ENCODE measurements at places on chromosomes 11 and 22.

DNA sequence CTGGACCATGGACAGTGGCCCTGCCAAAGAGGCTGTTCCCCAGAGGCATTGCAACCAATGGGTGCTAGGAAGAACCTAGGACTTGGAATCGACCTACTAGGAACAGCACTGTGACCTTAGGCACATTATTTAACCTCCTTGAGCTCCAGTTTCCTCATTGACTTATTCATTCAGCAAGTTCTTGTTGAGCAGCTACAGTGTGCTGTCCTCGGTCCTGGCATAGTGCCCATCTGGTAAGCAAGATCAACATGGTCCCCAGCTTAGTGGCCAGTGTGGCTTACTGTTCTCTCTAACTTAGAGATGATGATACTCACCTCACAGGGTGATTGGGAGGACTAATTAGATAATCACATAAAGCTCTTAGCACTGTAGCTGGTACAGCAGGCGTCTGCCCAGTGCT lies 8.2 kb downstream of the ABCG4 start:
- no peak for DNase-seq

DNA sequence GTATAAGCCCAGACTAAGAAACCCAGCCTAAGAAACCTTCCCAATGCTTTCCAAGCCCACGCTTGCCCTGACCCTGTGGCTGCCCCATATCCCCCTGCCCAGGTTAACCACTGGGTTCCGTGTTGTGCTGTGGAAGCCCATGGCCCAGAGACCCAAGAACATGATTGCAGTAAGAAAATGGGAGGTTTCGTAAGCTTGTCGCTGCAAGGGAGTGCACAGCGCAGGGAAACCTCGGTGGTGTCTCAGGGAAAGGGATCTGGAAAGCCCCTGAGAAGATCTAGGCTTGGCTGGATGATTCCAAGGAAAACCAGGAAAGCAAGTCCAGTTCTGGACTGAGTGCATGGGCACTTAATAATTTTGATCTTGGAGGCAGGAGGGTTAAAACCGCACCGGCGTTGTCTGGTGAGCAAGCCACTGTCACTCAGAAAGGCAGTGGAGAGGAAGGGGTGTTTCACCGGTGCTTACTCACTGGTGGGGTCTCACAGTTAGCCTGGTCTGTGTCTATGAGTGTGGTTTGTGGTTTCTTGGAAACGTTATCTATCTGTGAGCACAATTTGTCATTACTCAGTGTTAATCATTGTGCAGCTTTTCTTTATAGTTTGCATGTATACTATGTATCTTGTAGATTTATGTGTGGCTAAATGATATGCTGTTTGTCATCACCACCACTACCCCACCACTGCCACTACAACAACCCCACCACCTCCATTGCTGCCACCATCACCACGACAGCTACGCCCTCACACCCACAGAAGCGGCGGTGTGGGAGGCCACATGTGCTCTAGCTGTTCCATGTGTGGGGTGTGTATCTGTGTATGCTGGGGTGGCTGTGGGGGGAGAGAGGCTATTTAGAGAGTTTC lies 53.3 kb upstream of the PRDM11 start:
- peak; percentile 49 for DNase-seq

DNA sequence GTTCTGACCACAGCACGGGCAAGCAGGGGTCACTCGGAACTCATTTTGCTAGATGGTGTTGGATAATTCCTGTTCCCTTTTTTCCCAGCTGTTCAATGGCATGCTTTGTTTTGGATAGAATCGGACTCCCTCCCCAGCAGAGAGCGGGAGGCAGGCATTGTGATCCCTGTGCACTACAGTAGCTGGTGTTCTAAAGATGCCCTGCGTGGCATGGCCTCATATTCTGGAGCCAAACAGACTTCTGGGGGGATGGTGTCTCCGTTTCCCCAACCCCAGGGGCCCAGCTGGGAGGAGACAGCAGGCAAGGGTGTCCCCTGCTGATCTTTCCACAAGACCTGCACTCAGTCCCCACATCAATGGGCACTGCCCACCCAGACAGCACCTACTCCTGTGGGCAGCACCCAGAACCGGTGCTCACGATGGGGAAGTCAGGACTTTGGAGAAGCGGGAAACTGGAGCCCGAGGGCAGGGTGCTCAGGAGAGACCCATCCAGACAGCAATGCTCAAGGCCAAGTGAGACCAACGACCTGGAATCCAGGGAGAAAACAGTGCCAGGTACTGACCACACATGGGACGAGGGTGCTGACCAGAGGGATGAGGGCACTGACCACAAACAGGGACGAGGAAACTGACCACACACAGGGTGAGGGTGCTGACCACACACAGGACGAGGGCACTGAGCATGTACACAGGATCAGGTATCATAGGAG lies 934.9 kb downstream of the BRD1 start:
- no peak for DNase-seq

- peak; percentile 56 for DNase-seq
Measured at GRCh38 chr11:74024261-74025029, 15.6 kb upstream of the UCP3 start.

DNA sequence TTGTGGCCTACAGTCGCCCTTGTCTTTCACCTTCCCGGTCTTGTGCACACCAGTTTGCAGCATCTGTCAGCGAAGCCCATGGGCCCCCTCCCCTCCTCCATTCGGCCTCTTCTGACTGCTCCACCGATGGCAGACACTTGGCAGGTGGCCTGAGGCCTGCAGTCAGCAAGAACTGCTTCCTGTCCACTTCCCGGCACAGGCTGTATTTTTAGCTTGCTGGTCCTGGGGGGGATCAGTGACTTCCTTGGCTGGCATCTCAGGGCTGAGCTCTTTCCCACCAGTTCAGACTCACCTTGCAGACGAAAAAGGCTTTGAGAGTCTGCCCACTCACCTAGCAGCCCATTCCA lies 106.4 kb downstream of the SYN3 start:
- DNase-seq: no peak

GRCh38 chr11:118488480-118489109 lies 38.7 kb upstream of the TTC36 start:
- peak; percentile 80 for DNase-seq

GRCh38 chr22:23553438-23553837 lies 26.7 kb downstream of the IGLL1 start:
- DNase-seq: no peak

- no peak for DNase-seq
Measured at GRCh38 chr11:18700872-18701271, 2.3 kb downstream of the TMEM86A start.

- no peak for DNase-seq
Measured at GRCh38 chr11:134679592-134679991, 267.6 kb upstream of the B3GAT1 start.

DNA sequence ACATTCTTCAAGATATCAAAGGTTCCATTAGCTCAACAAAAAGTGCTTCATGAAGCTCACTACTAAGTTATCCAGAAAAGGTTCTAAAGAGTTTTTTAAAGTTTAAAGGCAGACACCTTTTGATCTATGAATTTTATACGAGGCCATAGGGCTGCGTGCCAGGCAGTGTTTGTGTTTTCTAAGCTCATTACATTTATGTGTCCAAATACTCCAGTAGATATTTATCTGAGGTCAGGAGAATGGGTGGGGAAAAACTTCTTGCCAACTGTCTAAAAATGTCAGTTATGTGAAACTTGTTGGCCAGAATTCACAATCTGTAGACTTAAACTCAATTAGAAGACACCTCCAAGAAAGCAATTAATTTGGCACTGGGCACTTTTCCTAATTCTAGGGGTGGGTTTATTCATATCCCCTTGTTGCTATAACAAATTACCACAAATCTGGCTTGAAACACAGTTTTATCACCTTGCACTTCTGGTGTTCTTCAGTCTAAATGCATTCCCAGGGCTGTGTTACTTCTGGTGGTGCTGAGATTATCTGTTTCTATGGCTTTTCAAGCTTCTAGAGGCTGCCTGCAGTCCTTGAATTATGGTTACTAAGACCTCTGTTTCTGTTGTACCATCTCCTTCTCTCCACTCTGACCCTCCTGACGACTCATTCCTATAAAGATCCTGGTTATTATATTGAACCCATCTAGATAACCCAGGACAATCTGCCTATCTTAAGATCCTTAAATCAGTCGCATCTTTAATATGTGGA lies 1030.4 kb upstream of the CNTN5 start:
- no peak for DNase-seq

DNA sequence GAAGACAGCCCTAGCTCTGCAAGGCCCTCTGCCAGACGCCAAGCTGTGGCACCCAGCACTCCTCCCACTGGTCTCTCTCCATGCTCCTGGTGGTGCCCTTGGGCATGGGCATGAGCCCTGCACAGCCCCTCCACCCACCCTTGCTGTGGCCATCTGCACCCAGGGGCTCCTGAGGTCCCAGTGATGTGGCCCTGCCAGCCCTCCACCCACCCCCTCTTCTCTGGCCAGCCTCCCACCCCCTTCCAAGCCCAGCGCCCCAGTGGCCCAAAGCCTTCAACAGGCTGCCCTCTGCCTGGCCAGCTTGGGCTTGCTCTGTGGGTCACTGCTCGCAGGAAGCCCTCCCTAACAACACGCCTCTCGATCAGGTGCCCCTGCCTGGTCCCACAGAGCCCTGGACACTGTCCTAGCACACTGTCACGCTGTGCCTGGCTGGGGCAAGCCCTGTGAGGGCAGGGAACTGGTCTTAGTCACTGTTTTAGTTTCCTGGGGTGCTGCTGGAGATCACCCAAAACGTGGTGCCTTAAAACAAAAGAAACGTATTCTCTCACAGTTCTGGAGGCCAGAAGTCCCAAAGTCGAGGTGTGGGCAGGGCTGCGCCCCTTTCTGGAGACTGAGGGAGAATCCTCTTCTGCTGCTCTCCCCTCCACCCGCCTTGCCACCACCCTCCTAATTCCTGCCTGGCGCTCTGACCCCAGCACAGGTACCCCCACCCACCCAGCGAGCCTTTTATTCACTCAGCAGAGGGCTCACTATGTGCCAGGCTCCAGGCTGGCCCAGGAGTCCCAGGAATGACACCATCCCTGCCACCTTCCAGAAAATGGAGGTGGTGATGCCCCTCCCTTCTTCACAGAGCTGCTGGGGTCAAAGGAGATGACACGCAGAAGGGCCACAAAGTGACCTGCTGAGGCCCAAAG lies 14.7 kb downstream of the SULT4A1 start:
- no peak for DNase-seq

DNA sequence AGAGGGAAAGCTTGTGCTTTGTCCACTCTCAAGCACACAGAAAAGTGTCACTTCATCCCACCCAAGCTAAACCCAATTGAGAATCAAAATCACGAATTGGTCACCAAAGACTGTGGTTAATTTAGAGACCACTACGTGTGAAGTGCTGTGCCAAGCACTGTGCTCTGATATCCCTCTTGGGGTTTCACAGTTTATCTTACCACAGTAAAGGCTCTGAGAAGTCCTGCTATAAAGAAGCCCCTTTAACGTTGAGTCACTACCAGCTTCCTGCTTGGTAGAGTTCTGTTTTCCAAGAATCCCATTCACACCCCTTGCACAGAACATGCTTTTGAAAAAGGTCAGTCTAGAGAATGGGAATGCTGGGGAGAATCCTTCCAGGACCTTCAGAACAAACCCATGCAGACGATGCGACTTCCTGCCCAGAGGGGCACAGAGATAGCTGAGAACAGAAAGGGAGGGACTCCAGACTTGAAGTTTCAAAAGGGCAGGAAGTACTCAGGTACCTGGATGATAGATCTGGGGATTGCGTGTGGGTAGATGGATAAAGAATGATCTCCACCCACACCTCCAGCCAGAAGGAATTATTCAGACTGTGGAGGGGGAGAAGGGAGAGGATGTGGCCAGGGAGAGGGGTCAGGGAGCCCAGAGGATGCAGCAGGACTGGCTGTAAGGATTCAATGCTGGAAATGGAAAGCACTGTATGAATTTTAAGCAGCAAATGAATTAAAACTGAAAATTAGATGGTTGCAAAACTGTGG lies 18.1 kb upstream of the TSPAN18 start:
- DNase-seq: no peak

- no peak for DNase-seq
Measured at GRCh38 chr22:37203354-37204044, 8.8 kb downstream of the SSTR3 start.

DNA sequence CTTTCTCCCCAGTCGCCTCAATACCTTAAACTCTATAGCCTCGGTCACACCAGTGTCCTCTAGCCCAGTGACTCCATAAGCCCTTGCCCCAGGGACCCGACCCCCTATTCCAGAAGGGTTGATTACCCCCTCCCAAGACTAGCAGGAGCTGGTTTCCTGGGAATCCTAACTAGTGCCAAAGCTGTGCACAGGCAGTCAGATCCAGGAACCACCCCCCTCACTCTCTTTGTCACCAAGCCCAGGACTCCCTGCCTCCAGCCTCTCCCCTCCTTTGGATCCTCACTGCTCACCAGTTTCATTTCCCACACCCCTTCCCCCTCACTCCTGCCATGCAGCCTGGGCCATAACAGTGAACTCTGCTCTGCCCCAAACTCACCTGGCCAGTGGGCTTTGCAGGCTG lies 9.8 kb downstream of the LTBP3 start:
- no peak for DNase-seq

- no peak for DNase-seq
Measured at GRCh38 chr11:102410382-102410784, 42.2 kb downstream of the TMEM123 start.

DNA sequence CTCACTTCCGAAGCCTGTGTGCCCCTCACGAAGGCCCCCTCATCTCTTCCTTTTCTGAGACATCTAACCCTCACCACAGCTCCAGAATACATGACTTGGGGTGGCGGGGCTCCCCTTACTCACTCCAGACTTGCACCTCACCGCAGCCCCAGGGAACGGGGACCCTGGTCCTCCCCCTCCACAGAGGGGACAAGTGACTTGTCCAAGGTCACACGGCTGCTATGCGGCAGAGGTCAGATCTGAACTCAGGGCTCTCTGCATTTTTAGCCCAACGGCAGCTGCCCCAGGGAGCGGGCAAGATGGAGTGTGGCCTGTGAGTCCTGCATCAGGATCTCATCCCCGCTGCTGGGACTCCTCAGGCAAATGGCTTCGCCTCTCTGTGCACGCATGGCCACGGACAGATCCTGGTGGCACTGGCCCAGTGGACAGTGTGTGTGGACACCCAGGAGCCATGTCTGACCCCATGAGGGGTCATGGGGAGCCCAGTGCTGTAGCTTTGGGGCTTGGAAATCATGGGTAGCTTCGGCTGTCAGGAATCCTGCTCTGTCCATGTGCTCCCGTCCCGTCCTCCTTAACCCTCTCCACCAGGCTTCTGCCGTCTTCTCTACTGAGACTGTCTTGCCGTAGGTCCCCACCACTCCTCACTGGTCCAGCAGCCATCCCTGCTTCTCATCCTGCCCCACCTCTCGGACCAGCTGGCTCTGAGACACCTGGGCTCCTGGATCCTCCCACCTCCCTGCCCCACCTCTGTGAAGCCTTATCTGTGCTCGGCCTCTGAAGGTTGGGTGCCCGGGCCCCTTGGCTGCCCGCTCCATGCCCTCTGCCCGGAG lies 48.0 kb upstream of the CARS1 start:
- no peak for DNase-seq

- DNase-seq: no peak
Measured at GRCh38 chr22:24205438-24206195, 24.3 kb downstream of the SUSD2 start.

- DNase-seq: no peak
Measured at GRCh38 chr22:46834021-46834737, 71.7 kb downstream of the TBC1D22A start.

- DNase-seq: no peak
Measured at GRCh38 chr22:44758344-44758973, 6.1 kb downstream of the ARHGAP8 start.

- no peak for DNase-seq
Measured at GRCh38 chr22:25206998-25207397, 7.3 kb downstream of the CRYBB3 start.
